Activated naive CD8-positive, alpha-beta T cell treated with anti-CD3 and anti-CD28 coated beads for 36 hours (primary cell): ENCODE measurements at places on chromosomes 3 and 15. TPM values are rescaled to one million over a fixed set of nuclear protein-coding genes. Genes with fewer than 3 reads are reported as not detected.

GRCh38 chr15:69072906-69073305, 58.4 kb downstream of the NOX5 start:
- no peak for DNase-seq

Gene CFAP100
- total RNA-seq, result not detected

- DNase-seq, result no peak
These were observed 89.7 kb upstream of the GBE1 start for GRCh38 chr3:81851176-81851575.

DNA sequence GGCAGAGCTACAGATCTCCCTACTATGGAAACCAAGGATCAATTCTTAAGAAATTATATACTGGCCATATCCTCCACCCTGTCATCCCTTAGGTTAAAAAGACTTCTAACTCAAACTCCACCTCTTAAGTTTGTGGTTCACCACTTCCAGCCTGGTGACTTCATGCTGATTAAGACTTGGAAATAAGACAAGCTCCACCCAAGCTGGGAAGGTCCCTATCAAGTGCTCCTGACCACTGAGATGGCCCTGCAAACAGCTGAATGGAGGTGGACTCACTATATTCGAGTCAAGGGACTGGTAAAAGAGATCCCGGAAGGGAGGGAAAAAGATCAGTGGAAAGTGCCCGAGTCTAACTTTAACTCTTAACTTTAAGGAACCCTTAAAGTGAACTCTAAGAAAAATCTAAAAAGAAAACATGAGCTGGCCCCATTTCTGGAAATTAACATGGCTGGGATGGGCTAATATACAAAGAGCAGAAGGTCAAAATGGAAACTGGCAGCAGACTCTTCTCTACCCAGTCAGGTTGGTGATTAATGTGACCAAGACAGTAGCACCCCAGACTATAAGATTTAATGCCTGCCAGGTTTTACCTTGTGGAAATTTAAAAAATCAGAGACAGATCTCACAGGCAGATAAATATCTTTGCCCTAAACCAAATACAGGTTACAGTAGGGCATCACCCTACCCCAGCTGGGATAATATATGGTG, 43.9 kb downstream of the PPCDC start:
- peak; percentile 37 for DNase-seq
